ENCODE measurements at places on chromosomes 16 and 17.
A peak's percentile ranks its signal among the peaks of the same experiment; 100 is the strongest.

DNA sequence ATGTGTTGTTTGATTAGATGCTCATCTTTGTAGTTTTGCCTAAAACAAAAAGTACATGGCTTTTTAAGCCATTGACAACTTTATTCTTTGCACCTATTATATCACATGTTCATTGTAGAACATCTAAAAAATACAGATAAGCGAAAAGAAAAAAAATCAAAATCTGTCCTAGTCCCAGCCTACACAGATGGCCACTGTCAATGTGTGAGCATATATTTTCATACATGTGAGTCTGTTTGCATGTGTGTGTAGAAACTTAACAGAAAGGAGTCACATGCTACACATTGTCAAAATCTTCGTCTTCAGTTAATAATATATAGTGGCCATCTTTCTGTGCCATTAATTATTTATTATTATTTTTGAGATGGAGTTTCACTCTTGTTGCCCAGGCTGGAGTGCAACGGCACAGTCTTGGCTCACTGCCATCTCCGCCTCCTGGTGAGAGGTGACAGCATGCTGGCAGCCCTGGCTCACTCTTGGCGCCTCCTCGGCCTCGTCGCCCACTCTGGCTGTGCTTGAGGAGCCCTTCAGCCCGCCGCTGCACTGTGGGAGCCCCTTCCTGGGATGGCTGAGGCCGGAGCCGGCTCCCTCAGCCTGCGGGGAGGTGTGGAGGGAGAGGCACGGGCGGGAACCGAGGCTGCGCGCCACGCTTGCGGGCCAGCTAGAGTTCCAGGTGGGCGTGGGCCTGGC lies 68.5 kb upstream of the AMZ2 start:
- DNase-seq, result no peak

GRCh38 chr16:85127379-85127723 lies 15.1 kb upstream of the CIBAR2 start:
- no peak for DNase-seq

- no peak for DNase-seq
These were observed 16.8 kb downstream of the MARCHF10 start for GRCh38 chr17:62791235-62791734.

GRCh38 chr17:7063518-7064094 lies 16.4 kb downstream of the CLEC10A start:
- DNase-seq, result no peak

GRCh38 chr17:17535957-17536356 lies 39.8 kb upstream of the RASD1 start:
- DNase-seq, result peak; percentile 45

GRCh38 chr16:4935241-4935855 lies 1.6 kb downstream of the PPL start:
- DNase-seq, result no peak

DNA sequence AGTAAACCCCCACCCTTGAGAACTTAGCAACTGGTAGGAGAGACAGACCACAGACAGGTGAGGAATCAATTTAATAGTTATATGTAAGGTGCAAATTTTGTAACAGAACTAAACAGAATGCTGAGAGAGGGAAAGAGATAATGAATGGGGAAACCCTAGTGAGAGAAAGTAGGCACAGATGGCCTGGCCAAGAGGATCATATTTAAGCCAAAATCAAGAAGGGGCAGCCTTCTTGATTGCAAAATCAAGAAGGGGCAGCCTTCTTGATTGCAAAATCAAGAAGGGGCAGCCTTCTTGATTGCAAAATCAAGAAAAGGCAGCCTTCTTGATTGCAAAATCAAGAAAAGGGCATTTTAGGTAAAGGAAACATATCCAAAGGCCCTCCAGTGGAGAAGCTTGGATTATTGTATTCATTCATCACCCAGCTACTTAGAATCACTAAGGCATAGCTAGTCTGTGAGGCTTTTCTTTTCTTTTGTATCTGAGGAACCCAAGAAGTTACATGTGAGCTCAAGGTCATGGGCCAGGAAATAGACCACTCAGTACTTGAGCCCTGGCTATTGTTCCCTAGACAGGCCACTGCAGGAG lies 190.6 kb downstream of the CYLD start:
- no peak for DNase-seq

- no peak for DNase-seq
These were observed 378.8 kb upstream of the TNRC6C start for GRCh38 chr17:77579682-77580081.

DNA sequence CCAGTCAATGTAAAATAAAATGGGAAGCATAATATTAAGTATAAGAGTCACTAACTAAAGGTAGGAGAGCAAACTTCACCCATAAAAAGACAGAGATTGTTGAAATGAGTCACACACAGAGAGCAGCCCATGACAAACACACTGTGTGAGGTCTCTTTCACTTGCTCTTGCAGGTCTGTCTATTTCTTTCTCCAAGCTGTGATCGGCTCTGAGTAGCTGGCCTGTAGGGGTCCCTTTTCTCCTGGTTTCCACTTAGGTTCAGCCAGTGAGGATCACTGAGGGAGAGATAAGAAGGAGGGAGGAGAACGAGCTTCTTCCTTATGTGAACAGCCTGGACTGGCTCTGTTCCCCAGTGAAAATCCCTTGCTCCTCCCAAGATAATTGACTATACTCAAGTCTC lies 133.7 kb upstream of the HS3ST3A1 start:
- DNase-seq, result no peak

DNA sequence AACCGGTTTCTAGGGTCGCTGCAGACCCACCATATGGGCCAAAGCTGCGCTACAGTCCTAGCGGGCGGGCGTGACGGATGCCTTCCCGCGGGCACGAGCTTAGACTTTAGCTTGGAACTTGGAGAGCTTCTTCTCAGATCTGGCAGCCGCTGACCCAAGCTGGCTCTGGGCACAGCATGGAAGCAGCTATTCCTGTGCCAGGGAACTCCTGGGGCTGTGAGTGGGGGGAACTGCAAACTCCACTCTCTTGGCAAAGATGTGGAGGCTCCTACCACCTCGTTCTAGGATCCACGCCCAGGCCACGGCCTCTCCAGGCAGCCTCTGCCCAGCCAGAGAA lies 8.8 kb downstream of the FAAP100 start:
- no peak for DNase-seq

GRCh38 chr16:26491101-26491670 lies 575.5 kb upstream of the C16orf82 start:
- DNase-seq, result no peak

- no peak for DNase-seq
These were observed 34.5 kb downstream of the HS3ST2 start for GRCh38 chr16:22848451-22848850.

- no peak for DNase-seq
These were observed 16.5 kb downstream of the NMT1 start for GRCh38 chr17:45077643-45078042.

GRCh38 chr17:45096141-45096540 lies 35.0 kb downstream of the NMT1 start:
- DNase-seq, result no peak

- DNase-seq, result no peak
These were observed 7.8 kb upstream of the SLC46A1 start for GRCh38 chr17:28413804-28414203.

DNA sequence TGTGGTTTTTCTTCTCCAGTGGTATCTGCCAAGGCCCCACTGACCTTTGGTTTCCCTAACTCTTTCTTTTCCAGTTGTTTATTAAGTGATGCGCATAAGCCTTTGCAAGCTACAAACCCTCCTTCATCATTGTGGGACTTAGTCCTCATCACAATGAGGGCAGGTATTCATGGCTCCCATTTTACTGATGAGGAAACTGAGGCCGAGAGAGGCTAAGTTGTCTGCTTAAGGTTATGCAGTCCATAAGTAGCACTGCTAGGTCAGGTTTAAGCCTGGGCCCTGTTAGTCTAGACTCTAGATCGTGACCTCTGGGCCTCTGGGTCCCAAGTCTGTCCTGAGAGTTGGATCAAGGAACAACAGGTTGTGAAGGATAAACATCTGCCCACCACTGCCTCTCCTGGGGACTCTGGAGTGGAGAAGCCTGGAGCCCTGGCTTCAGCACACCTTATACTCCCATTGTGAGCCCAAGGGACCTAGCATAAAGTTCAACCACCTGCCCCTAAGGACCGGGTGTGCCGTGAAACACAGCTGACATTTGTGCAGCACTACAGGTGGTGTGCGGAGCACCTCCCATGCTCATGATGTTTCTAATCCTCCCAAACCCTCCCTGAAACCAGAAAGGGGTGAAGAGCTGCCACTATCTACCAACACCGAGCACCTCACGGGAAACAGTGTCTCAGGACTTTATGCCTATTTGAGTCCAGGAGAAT lies 5.2 kb upstream of the KCNH6 start:
- DNase-seq, result no peak

DNA sequence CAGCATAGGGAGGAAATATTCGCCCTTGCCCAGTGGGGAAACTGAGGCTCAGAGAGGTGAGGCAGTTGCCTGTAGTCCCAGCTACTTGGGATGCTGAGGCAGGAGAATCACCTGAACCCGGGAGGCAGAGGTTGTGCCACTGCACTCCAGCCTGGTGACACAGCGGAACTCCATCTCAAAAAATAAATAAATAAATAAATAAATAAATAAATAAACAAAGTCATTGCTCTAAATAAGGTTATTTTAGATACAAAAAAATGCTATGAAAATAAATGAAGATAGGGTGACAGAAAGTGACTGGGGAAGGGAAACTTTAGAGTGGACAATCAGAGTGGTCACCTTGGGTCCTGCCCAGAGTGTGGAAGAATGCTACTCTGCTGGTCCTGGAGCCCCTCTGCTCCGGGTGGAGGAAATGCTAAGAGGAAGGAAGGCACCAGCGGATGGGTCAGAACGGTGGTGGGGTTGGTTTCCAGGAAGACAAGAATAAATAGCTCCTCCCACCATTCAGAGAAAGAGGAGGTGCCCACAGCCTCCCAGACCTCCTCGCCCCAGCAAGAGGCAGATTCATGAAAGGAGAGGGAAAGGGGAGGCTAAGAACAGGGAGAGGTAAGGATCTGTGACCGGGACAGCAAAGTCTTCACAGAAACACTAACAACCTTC lies 17.6 kb downstream of the TRPV3 start:
- DNase-seq, result no peak

GRCh38 chr16:20538181-20538580 lies 38.0 kb downstream of the ACSM2B start:
- DNase-seq, result no peak

DNA sequence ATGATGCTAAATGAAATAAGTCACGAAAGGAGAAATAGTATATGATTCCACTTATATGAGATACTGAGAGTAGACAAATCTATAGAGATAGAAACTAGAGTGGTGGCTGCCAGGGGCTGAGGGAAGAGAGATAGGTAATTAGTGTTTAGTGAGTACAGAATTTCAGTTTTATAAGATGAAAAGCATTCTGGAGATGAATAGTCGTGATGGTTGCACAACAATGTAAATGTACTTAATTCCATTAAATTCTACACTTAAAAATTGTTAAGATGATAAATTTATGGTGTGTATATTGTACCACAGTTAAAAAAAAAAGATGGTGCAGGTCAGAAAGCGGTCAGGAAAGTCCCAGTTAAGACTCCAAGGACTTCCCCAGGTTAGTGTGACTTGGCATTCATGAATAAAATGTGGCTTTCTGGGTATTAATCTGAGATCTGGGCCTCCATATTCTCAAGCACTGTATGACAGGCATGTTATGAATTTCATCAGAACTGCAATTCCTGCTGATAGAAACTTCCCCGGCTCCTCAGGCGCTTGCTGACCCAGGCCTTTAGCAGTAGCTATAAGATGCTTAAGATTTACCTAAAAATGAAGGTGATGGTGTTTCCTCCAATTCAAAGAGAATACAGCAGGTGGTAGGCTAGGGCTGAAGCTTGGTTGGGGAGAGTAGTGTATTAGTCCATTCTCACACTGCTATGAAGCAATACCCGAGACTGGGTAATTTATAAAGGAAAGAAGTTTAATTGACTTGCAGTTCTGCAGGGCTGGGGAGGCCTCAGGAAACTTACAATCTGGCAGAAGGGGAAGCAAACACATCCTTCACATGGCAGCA lies 115.3 kb upstream of the SOX9 start:
- no peak for DNase-seq

GRCh38 chr16:4474192-4474961 lies at the start of gene NMRAL1:
Gene NMRAL1 (minus strand): TSS chr16:4474625. CDS start chr16:4474132, 493 bp downstream.
- peak; percentile 85 for DNase-seq

- no peak for DNase-seq
These were observed 55.1 kb downstream of the SRCIN1 start for GRCh38 chr17:38550661-38551060.

DNA sequence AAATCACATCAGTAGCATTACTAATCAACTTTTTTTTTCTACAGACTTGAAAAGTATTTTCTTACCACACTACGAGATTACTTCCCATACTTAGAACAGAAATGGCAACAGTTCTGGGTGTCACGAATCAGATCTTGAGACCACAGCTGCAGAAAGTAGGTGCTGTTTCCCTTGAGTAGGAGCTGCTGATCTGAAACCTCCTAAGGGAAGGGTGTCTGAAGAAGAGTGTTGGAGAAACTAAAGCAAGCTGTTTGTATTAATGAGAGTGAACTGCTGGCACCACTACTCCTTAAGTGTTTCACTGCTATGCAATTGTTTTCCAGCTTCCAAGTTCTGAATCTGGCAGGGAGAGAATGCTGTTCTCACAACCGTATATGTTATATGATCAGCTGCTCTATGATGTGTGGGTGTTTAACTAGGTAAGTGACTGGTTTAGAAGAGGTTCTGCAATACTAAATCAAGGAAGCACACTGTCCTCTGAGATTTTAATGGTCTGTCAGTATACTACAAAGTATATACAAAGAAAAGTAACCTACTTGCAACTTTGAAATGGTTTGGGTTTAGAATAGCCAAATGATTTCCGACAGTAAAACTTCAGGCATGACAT lies 3.3 kb downstream of the ZNF652 start:
- no peak for DNase-seq

DNA sequence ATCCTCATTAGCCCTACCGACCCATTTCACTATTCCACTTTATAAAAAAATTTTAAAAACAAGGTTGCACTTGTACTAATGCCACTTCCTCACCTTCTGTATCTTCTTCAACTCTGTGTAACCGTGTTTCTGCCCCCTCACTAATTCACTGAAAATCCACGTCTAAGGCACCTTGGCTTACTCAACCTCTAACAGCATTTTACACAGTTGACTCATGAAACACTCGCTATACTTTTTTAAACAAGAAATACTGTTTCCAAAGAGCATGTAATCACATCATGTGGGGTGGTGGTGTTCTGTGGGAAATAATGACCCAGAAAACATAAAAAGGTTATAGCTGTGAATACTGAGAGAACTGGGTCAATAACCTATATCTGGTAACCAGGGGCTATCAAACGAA lies 79.9 kb downstream of the NCOR1 start:
- no peak for DNase-seq

- DNase-seq, result peak; percentile 67
These were observed 11.5 kb downstream of the RMI2 start for GRCh38 chr16:11356573-11357331.

DNA sequence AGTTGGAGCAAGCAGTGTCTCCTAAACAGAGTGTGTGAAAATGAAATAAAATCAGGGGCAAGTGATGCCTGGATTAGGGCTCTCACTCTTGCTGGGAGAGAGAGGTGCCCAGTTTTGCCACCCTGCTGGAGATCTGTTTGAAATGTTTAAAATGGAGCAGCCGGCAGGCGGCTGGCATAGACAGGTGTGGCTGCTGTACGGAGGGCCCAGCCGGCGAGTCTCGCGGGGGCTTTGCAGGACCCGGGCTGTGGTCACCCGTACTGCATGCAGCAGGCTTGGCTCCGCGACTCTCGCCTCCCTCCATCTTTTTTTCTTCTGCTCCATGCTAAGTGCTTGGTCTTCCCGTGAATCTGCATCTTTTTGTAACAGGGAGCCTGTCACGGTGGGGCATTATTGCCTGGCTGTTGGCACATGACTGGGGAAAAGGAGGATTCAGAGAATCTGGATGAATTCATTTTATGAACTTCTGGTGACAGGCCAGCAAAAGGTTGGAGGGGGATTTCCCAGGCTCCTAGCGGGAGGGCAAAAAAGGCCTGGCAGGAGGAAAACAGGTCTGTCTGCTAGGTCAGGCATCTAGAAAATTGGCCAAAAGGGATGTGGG lies 1.8 kb downstream of the ZNRF1 start:
- no peak for DNase-seq
